ENCODE measurements at places on chromosomes 13 and 19.

GRCh38 chr13:57641051-57641450 lies 9.5 kb downstream of the PCDH17 start:
- DNase-seq, result no peak

DNA sequence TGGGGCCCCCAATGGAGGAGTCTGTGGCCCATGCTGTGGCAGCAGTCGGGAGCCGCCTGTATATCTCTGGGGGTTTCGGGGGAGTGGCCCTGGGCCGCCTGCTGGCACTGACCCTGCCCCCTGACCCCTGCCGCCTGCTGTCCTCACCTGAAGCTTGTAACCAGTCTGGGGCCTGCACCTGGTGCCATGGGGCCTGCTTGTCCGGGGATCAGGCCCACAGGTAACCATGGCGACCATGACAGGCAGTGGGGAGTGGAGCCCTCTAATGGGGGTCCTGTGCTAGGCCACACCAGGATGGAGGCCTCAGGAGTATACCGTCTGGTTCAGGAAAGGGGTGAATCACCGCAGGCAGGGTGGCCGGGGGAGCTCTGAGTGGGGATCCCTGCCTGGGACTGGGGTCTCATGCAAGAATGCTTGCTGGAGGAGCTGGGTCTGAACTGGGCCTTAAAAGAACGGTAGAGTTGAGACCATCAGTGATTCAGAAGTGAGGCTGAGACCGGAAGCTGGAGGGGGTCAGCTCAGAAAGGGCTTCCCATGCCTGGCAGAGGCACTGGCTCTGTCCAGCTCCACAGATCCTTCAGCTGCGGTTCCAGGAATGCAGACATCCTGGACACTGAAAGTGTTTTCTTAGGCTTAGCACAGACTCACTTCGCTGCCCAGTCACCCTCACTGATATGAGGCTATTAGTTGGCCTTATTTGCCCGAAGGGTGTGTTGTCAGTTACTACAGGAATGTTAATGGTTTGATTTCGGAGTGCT lies 29.1 kb downstream of the CNFN start:
- DNase-seq, result no peak

DNA sequence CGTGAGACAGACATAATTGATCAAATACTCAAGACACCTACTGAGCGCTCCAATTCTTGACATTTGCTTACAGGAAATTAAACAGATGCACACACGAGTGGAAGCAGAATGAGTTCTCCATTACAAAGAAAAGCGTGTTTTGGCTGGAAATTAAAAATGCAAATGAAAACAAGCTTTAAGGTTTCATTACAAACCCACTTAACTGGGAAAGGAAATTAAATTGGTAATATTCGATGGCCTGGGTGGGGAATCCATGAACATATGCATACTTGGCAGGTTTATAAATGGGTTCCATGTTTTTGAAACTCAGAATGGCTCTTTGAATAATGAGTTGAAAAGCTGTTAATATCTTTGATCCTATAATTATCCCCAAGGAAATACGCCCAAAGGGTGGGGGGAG lies 178.0 kb downstream of the IER2 start:
- DNase-seq, result no peak

DNA sequence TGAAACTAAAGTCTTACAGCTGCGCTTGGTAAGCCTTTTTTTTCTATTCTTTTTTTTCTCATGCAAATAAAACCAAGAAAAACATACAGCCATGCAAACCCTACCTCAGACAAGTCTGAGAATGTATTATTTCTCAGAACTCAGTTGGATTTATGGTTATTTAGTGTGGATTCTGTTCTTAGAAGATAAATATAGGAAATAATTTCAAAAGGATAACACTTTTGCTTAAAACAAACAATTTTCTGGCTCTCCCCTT lies 40.7 kb upstream of the TNFSF11 start:
- no peak for DNase-seq

GRCh38 chr13:65631078-65631477 lies 1599.1 kb downstream of the PCDH9 start:
- DNase-seq, result no peak

DNA sequence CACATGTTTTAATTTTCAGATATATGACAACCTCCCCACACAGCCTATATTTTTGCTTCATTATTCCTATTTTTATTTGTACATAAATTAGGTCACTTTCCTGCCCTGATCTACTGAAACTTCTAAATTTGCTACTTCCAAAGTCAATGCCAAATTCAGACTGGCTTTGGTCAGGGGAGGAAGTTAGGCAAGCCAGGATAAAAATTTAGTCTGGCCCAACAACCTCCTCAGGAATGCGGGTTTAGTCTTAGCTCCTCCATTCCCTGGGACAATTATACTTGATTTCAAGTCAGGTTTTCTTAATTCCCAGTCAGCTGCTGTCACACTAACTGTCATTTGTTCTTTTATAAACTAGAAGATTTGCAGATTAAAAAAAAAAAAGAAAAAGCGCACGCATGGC lies 84.3 kb downstream of the TM9SF2 start:
- DNase-seq, result no peak

- DNase-seq, result no peak
Measured at GRCh38 chr13:28464861-28465460, 30.0 kb downstream of the FLT1 start.

GRCh38 chr13:113813749-113814434 lies 50.0 kb downstream of the GAS6 start:
- no peak for DNase-seq

DNA sequence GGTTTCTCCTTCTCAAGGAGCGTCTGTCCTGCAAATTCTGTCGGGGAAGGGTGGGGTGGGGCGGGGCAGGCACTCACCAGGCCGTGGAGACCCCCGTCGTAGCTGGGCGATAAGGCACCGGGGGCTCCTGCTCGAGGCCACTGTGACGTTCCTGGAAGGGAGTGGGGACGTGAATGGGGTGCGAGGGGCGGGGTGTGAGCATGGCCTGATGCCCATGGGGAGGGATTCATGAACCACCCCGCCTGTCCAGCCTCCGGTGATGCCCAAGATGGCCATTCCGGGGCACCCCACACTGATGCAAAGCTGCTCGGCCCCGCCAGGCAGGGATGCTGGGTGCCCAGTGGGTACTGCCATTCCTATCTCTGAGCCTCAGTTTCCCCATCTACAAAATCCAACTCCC lies 14.4 kb upstream of the UQCR11 start:
- DNase-seq, result no peak

DNA sequence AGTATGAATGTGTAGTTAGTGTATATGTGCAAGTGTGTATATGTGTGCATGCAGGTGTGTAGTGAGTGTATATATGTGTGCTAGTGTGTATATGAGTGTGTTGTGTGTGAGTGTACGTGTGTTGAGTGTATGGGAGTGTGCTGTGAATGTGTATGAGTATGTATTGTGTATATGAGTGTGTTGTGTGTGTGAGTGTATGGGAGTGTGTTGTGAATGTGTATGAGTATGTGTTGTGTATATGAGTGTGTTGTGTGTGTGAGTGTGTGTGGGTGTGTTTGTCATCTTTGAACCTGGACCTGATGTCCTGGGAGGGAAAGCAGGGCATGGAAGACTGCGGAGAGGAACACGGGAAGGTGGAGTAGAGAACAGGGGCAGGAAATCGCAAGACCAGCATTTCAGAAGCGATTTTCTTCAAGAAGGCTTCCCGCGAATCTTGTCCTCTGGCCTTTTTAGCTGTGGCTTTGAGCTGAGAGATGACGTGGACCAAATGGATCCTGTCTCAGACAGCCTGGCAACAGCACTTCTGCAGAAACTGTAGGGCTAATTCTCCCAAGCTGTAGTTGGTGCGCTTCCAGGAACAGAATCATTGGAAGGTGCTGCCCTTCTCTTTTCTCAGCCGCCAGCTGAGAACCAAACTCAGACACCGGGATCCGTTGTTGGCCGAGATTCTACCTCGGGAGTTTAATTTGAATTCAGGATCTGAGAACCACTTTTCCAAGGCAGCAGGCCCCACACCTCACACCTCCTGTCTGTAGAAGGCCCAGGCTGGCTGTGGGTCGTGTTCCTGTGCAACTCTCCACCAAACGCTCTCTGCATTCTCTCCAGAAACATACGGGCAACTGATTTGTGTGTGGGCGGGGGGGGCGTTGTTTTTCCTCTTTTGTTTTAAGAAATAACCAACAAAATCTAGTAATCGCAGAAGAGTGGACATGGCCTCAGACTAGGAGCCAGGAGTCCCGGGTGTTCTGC lies 94.7 kb upstream of the RAP2A start:
- no peak for DNase-seq

- DNase-seq, result no peak
Measured at GRCh38 chr13:110215606-110216005, 91.4 kb downstream of the COL4A1 start.

All from activated T-cell treated with anti-CD3 and anti-CD28 coated beads for 48 hours (primary cell).